ENCODE measurements at places on chromosomes 6 and 20. TPM values are rescaled to one million over a fixed set of nuclear protein-coding genes. Genes with fewer than 3 reads are reported as not detected.

DNA sequence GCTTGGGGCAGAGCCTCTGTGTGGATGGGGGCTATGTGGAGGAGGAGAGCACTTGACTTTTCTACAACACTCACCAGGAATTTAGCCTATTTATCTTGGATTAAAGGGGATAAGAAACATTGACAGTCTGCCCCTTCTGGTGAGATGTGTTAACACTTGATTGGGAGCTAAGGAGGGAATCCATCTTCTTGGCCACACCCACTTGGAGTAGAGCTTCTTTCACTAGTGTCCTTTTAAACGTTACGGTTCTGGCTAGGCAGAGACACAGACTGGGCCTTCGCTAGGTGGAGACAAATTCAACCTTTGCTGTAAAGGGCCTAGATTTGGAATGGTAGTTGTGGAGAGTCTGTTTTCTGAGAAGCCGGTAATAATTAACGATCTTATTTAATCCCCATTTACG, 15.5 kb upstream of the TPBG start:
- H3K27ac ChIP-seq: no peak overlapping the region
- no peak overlapping the region for H3K4me3 ChIP-seq
- peaks cover 4% of the 10 kb centered on the region for H3K27me3 ChIP-seq
- DNase-seq: no peak
- H3K4me1 ChIP-seq: no peaks in the 10 kb centered on the region
- no peaks in the 10 kb centered on the region for H3K36me3 ChIP-seq

Gene ARMH2
- total RNA-seq: 2.2 TPM

Gene GPLD1
- total RNA-seq: 0.42 TPM

Gene SSTR4
- not detected for total RNA-seq

GRCh38 chr6:139600343-139600742, 225.9 kb upstream of the CITED2 start:
- H3K27ac ChIP-seq: no peak overlapping the region
- no peak for DNase-seq
- H3K4me1 ChIP-seq: no peaks in the 10 kb centered on the region
- H3K27me3 ChIP-seq: peaks cover 2% of the 10 kb centered on the region
- no peak overlapping the region for H3K4me3 ChIP-seq

GRCh38 chr20:32610472-32611218, 25.5 kb upstream of the NOL4L start:
- no peak overlapping the region for H3K27ac ChIP-seq
- H3K4me1 ChIP-seq: peaks cover 4% of the 10 kb centered on the region
- DNase-seq: no peak
- H3K27me3 ChIP-seq: peaks cover 4% of the 10 kb centered on the region
- H3K36me3 ChIP-seq: peaks cover 2% of the 10 kb centered on the region

- H3K27ac ChIP-seq: no peak overlapping the region
- no peak overlapping the region for H3K4me3 ChIP-seq
- H3K27me3 ChIP-seq: no peaks in the 10 kb centered on the region
- H3K36me3 ChIP-seq: peaks cover 14% of the 10 kb centered on the region
- no peak for DNase-seq
Observed at GRCh38 chr6:150887978-150888563, 22.6 kb downstream of the MTHFD1L start.

Gene TMEM14A
- total RNA-seq: 18.6 TPM

Gene GATA5
- not detected for total RNA-seq

Gene C4B
- total RNA-seq: 4.1 TPM

Gene ZBTB46
- total RNA-seq: 0.11 TPM

Gene KCNK15
- not detected for total RNA-seq

Gene GSTA1
- total RNA-seq: not detected

DNA sequence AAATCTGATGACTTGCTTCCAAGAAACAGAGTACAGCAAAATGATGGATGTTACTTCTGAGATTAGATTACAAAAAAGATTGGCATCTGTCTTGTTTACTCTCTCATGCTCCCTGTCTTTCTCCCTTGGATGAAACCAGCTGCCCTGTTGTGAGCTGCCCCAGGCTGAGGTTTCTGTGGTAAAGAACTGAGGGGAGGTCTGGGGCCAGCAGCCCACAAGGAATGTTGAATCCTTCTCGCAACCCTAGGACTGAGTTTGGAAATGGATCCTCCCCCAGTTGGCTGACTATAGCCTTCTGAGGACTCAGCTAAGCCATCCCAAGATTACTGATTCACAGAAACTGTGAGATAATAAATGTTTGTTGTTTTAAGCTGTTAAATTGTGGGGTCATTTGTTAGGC, 5.6 kb upstream of the HECA start:
- no peak overlapping the region for H3K27ac ChIP-seq
- no peak overlapping the region for H3K4me3 ChIP-seq
- H3K27me3 ChIP-seq: no peaks in the 10 kb centered on the region

GRCh38 chr6:14129575-14129974, 12.0 kb downstream of the CD83 start:
- peaks cover 32% of the 10 kb centered on the region for H3K36me3 ChIP-seq
- no peaks in the 10 kb centered on the region for H3K27me3 ChIP-seq
- no peak overlapping the region for H3K4me3 ChIP-seq
- no peak overlapping the region for H3K27ac ChIP-seq
- H3K4me1 ChIP-seq: peaks cover 11% of the 10 kb centered on the region

Gene C6orf141
- total RNA-seq: 0.80 TPM

DNA sequence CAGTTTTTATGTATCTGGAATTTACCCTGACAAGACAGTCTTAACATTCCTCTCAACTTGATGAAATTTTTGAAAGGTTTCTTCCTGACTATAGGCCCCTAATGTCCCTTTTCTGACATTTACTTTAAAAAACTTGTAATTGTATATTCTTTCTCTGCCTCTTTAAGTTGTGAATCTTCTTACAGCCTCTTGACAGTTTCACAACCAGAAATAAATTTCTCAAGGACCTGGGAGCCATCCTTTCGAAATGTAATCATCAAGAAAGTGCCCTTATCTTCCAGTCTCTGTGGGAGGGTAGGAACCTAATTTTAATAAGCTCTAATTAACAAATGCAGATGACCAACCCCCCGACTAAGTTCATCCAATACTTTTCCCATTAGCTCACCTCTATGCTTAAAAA, 403.6 kb upstream of the GJE1 start:
- DNase-seq: no peak
- H3K4me1 ChIP-seq: no peaks in the 10 kb centered on the region
- H3K4me3 ChIP-seq: no peak overlapping the region
- H3K36me3 ChIP-seq: no peaks in the 10 kb centered on the region

DNA sequence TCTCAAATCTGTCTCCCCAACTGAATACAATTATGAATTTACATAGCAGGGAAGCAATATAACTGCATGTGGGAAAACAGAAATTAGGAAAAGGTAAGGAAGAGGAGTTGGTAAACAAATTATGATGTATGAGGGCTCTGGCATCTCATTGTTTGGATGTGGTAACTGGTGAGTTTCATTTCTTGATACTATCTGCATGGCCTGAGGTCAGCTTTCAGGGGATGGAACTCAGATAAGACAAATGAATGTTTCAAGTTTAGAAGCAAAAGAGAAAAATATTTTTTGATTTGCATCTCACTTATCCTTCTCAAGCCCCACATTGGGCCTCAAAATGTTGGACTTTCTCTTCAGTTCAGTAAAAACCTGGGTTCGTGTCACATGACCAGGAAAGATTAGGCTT, 302.2 kb upstream of the GJE1 start:
- no peaks in the 10 kb centered on the region for H3K27me3 ChIP-seq
- no peak overlapping the region for H3K4me3 ChIP-seq
- H3K36me3 ChIP-seq: no peaks in the 10 kb centered on the region
- no peak overlapping the region for H3K27ac ChIP-seq
- no peak for DNase-seq

- H3K27me3 ChIP-seq: peaks cover 70% of the 10 kb centered on the region
- peak within 1 kb of the TSS; percentile 17 for H3K4me3 ChIP-seq
- no peaks in the 10 kb centered on the region for H3K36me3 ChIP-seq
- no peak within 1 kb of the TSS for H3K27ac ChIP-seq
- no peaks in the 10 kb centered on the region for H3K4me1 ChIP-seq
Observed at GRCh38 chr6:99349171-99350141, at the start of gene FAXC. Gene FAXC (minus strand): TSS chr6:99349674. CDS start chr6:99349372, 302 bp downstream.

- no peaks in the 10 kb centered on the region for H3K4me1 ChIP-seq
- DNase-seq: no peak
- H3K4me3 ChIP-seq: no peak overlapping the region
- H3K27me3 ChIP-seq: peaks cover 10% of the 10 kb centered on the region
Observed at GRCh38 chr20:47095690-47096089, 201.0 kb downstream of the EYA2 start.

DNA sequence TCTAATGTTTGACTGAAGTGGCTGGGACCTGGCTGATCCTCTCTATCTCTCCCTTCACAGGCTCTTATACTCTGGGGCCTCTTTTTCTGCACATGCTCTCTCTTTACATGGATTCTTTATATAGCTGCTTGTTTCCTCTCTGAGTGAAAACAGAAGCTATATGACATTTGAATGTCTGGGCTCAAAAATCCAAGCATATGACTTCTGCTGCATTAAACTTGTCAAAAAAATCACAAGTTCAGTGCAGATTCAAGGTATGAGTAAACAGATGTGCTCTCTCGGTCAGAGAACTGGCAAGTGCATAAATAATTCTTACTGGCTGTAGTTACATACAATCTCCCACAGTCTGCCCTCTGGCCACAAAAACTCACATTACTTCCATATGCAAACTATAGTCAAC, 96.6 kb downstream of the LCA5 start:
- no peak overlapping the region for H3K4me3 ChIP-seq
- H3K36me3 ChIP-seq: no peaks in the 10 kb centered on the region
- no peaks in the 10 kb centered on the region for H3K4me1 ChIP-seq
- no peak overlapping the region for H3K27ac ChIP-seq

DNA sequence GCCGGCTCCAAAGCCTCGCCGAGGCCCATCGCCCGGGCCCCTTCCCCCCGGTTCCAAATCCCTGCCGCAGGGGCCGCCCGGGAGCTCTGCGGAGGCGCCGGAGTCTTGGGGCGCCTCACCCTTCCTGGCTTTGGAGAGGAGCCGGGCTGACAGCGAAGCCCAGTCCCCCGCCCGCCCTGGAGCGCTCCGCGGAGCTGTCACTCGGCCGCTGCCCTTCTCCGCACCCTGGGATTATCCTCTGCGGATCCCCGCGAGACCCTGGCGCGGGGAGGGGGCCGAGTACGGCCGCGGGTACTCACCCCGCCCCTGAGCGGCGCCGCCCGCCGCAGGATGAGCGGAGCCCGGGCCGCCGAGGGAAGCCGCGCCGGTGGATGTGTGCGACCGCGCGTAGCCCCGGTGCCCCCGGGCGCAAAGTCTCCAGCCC, 343 bp downstream of the SNAP91 start:
- H3K27me3 ChIP-seq: peaks cover 51% of the 10 kb centered on the region
- H3K36me3 ChIP-seq: no peaks in the 10 kb centered on the region
- no peak overlapping the region for H3K4me3 ChIP-seq
- H3K27ac ChIP-seq: no peak overlapping the region
- no peaks in the 10 kb centered on the region for H3K4me1 ChIP-seq
- DNase-seq: peak; percentile 30

Gene FERMT1
- total RNA-seq: not detected

- no peak overlapping the region for H3K27ac ChIP-seq
- H3K4me1 ChIP-seq: no peaks in the 10 kb centered on the region
- no peak for DNase-seq
- H3K4me3 ChIP-seq: no peak overlapping the region
- H3K27me3 ChIP-seq: peaks cover 7% of the 10 kb centered on the region
Observed at GRCh38 chr6:132139611-132140010, 188.4 kb upstream of the CCN2 start.

- H3K27me3 ChIP-seq: no peaks in the 10 kb centered on the region
- H3K36me3 ChIP-seq: no peaks in the 10 kb centered on the region
- no peak overlapping the region for H3K4me3 ChIP-seq
Observed at GRCh38 chr6:72064399-72064975, 178.1 kb downstream of the RIMS1 start.

- H3K36me3 ChIP-seq: peaks cover 2% of the 10 kb centered on the region
- H3K27ac ChIP-seq: no peak overlapping the region
- no peak overlapping the region for H3K4me3 ChIP-seq
- H3K4me1 ChIP-seq: peaks cover 4% of the 10 kb centered on the region
- H3K27me3 ChIP-seq: peaks cover 8% of the 10 kb centered on the region
Observed at GRCh38 chr6:4637691-4638433, 138.3 kb upstream of the CDYL start.

DNA sequence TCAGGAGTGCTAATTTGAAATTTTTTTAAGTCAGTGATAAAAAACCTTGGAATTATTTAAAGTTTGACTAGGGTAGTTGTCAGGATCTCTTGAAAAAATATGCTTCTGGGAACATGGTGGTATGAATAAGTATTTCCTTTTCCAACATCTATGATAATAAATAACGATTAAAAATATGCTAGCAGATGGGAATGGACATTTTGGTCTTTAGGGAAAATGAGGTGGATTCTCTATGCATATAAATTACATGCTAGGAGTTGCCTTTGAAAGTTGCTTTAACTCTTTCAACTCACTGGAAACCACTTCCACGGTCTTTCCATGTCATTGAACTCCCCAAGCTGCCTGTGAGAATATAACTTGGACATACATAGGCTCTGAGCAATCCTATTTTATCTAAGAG, 731.5 kb upstream of the MARCKS start:
- H3K27ac ChIP-seq: no peak overlapping the region
- H3K27me3 ChIP-seq: no peaks in the 10 kb centered on the region
- H3K4me3 ChIP-seq: no peak overlapping the region
- DNase-seq: no peak
- H3K4me1 ChIP-seq: no peaks in the 10 kb centered on the region

- no peak overlapping the region for H3K27ac ChIP-seq
- H3K36me3 ChIP-seq: peaks cover 23% of the 10 kb centered on the region
- peaks cover 26% of the 10 kb centered on the region for H3K4me1 ChIP-seq
- no peak overlapping the region for H3K4me3 ChIP-seq
- no peaks in the 10 kb centered on the region for H3K27me3 ChIP-seq
- no peak for DNase-seq
Observed at GRCh38 chr6:158705386-158706126, 55.7 kb downstream of the SYTL3 start.

DNA sequence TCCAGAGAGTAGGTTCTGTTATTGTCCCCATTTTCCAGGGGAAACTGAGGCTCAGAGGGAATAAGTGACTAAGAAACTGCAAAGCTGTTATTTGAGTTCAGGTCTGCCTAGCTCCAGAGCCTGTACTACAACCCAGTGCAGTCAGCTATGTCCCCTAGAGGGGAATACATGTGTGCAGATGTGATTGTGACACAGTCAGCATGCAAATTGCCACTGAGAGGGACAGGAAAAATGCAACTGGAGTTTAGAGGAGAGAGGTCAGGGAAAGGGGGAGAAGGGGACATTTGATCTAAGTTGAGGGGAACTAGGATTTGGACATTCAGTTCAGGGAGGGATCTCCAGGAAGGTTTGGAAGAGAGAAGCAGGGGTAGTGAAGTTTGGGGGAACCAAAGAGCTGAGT, 38.6 kb upstream of the EPB41L1 start:
- no peak overlapping the region for H3K27ac ChIP-seq
- no peak overlapping the region for H3K4me3 ChIP-seq
- H3K4me1 ChIP-seq: no peaks in the 10 kb centered on the region
- H3K27me3 ChIP-seq: peaks cover 25% of the 10 kb centered on the region
- H3K36me3 ChIP-seq: no peaks in the 10 kb centered on the region

DNA sequence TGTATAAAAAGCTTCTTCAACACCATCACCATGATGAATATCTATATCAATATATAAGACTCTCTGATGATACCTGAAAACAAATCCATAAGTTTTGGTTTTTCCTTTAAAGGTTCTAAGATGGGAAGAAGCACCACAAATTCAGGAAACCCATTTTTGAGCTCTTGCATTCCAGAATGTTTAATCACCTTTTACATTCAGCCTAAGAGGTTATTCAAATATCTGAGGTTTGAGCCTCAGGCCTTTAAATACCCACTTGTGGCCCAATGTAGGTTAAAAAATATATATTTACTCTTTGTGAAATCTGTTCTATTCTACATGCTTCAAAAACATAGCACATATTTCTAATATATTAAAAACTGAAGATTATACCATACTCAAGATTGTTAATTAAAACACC, 17.6 kb downstream of the HDAC2 start:
- H3K4me1 ChIP-seq: no peaks in the 10 kb centered on the region
- no peak for DNase-seq
- no peaks in the 10 kb centered on the region for H3K27me3 ChIP-seq

Measured in activated naive CD8-positive, alpha-beta T cell treated with anti-CD3 and anti-CD28 coated beads, Interleukin-2, amount 10 ng/mL, durations not matched to agents 7 days and 5 days (primary cell).